ENCODE measurements at places on chromosomes 11 and 22. TPM values are rescaled to one million over a fixed set of nuclear protein-coding genes. Genes with fewer than 3 reads are reported as not detected.
A peak's percentile ranks its signal among the peaks of the same experiment; 100 is the strongest.

DNA sequence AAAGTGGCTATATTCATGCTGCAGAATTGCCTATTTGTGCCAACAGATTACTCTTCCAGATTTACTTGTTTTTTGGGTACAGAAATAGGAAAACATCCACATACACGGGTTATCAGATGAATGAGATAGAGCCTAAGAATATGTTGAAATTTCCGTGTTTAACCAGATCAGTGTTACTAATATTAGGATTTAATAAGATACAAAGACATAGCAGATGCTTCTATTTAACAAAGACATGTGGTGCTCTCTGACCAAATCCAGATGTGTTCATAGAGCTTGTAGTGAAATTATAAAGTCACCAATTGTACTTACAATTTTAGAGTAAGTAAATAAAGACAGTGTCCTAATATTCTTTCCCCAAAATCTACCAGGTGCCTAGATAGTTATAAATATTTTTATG is 208.0 kb downstream of the CASP12 start:
- no peak for DNase-seq

DNA sequence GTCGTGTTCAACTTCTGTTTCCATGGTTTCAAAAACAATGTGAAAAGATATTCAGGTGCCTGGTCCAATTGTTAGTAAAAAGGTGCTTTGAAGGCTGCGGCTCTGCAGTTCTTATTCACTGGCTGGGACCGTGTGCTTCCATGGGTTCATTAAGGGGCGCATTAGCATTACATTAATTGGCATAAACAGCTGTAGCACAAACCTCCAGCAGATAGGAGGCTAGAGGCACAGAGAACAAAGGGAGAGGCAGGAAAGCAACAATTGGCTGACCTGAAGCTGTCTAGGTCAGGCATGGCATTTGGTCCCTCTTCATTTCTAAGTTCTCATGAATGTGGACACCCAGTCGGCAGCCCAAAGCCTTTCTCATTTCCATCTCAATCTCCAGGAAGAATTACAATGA is 16.6 kb downstream of the PAK1 start:
- DNase-seq = no peak

GRCh38 chr11:34239465-34240149 is 118.2 kb downstream of the ABTB2 start:
- DNase-seq = no peak

DNA sequence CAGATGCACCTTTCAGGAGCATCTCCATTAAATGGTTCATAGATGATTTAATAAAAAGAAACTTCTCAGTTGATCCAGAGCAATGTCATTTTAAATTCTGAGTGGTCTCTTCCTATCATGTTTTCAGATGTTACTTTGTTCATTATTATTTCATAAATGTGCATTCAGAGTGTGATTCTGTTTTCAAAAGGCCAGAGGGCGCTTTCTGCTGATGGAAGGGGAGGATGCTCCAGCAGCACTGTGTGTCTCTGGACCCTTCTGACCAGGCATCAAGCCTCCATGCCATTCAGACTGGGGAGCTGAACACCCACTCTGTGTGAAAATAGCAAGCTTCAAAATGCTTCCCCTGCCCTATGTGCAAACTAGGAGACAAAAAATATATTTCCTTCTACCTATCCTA is 23.9 kb upstream of the CRTAM start:
- no peak for DNase-seq

GRCh38 chr11:68081691-68082090 is 39.5 kb downstream of the CHKA start:
- no peak for DNase-seq

DNA sequence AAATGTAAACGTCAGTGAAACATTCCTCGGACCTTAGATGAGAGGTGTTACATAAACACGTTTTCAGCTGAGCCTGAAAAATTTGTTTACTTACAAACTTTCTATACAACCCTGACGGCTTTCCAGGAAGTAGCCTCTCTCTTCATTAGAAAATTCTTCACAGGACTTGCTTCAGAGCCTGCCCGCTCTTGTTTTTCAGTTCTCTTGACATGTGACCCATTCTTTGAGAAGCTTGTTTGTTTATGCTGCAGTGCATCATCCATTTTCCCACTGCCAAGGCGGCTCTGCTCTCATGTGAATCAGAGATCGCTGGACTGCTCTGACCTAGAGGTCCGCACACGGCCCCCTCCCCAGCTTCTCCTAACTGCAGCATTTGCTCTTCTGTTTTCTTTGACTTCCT is 47.9 kb upstream of the ARHGAP42 start:
- DNase-seq = peak; percentile 55

- peak; percentile 61 for DNase-seq
These were observed 1.2 kb upstream of the TYMP start for GRCh38 chr22:50530877-50531545.

DNA sequence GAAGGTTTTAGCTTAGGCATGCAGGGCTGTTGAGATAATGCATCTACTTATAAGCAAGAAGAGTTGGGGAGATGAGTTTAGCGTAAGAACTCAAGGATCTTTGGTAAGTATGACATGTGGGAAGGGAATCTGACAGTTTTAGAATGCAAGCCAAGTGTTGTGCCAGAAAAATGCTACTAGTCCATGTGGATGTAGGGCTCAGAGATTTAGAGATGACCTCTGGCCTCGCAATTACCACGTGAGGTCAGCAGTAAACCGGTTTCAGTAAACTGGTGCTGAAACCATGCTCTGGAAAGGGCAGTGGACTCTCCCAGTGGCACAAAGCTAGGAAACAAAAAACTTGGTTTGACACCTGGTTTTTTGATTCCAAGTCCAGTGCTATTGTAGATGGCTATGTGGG is 18.9 kb downstream of the MRPL16 start:
- DNase-seq = no peak

DNA sequence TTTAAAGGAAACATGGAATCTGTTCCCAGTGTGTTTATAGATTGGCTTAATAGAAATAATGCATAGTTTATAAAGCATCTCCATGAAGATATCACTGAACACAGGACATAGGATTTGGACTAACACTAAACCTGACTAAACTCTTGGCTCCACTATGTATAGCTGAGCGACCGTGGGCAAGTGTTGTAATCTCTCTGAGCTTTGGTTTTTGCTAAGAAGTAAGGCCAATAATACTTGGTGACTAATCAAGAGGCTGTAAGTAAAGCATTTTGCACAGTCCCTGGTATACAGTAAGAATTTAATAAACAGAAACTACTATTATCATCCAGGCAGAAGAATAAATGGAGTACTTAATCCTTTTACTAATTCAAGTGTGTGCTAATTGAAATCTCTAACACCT is 125.5 kb upstream of the MTMR2 start:
- DNase-seq = no peak

DNA sequence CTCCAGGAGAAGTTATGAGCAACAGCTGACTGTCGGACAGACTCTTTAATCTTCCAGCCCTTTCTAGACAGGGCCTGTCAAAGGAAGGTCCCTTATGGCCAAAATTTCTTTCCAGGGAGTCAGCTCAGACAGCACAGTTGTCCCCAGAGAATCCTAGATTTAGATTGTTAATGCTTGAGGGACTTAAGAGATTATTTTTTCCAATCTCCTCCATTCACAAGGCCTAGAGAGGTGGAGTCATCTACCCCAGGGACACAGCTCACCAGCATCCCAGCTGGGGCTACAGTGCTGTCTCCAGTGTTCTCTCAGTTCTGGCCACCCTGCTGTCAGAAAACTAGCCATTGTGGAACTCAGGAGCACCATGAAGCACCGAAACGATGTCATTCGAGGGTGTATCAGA is 7.8 kb downstream of the DSCAML1 start:
- DNase-seq = no peak

- DNase-seq = no peak
These were observed 24.0 kb downstream of the ABTB2 start for GRCh38 chr11:34333787-34334186.

DNA sequence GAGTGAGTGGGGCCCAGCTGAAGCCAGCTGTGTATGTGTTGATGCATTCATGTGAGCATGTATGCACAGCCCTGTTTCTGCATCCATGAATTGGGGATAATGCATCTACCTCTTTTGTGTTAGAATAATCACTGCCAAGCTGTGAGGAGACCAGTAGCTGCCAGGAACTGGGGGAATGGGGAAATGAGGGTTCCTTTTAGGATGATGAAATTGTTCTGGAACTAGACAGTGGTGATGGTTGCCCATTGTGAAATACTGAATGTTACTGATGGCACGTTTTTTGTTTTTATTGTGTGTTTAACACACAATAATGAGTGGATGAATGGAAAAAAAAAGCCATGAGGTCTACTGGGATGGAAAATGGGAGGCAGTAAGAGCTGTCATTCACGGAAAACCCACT is 45.3 kb upstream of the WNT11 start:
- DNase-seq = no peak

DNA sequence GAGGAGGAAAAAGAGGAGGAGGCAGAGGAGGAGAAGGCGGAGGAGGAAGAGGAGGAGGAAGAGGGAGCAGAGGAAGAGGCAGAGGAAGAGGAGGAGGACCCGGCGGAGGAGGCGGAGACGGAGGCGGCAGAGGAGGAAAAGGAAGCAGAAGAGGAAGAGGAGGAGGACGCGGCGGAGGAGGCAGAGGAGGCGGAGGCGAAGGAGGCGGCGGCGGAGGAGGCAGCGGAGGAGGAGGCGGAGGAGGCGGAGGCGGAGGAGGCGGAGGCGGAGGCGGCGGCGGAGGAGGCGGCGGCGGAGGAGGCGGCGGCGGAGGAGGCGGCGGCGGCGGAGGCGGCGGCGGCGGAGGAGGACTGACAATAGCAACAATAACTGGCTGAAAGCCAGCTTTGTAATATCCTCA is 616.6 kb downstream of the TBC1D22A start:
- no peak for DNase-seq

DNA sequence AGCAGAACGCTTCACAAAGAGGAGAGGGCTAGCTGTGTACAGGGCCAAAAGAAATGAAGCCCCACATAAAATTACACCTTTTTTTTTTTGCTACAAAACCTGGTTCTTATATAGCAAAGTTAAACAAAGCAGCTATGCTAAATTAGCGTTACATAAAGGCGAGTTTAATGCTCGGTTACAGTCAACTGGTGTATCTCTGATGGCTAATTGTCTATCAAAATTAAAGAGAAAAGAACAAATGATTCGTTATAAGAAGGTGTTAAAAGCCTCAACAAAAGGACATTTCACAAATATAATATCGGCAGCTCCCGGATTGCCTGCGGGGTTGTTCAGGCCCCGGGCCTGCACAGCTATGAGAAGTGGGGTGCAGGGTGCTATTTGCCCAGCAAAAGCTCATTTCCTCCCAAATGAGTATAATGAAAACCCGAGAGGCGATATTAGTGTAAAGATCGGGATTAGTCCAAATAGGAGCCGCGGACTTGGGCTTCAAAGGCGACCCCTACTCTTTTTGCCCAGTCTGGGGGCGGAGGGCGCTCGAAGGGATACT is 13.3 kb upstream of the PAX6 start:
- no peak for DNase-seq

DNA sequence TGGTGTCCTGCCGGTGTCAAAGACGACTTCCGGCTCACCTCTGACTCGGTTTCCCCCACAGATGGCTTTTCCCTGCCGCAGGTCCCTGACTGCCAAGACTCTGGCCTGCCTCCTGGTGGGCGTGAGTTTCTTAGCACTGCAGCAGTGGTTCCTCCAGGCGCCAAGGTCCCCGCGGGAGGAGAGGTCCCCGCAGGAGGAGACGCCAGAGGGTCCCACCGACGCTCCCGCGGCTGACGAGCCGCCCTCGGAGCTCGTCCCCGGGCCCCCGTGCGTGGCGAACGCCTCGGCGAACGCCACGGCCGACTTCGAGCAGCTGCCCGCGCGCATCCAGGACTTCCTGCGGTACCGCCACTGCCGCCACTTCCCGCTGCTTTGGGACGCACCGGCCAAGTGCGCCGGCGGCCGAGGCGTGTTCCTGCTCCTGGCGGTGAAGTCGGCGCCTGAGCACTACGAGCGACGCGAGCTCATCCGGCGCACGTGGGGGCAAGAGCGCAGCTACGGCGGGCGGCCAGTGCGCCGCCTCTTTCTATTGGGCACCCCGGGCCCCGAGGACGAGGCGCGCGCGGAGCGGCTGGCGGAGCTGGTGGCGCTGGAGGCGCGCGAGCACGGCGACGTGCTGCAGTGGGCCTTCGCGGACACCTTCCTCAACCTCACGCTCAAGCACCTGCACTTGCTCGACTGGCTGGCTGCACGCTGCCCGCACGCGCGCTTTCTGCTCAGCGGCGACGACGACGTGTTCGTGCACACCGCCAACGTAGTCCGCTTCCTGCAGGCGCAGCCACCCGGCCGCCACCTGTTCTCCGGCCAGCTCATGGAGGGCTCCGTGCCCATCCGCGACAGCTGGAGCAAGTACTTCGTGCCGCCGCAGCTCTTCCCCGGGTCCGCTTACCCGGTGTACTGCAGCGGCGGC is 5.5 kb downstream of the B3GNT6 start:
- DNase-seq = no peak

- DNase-seq = peak; percentile 55
These were observed 40.1 kb downstream of the TRIM66 start for GRCh38 chr11:8642196-8642841.

DNA sequence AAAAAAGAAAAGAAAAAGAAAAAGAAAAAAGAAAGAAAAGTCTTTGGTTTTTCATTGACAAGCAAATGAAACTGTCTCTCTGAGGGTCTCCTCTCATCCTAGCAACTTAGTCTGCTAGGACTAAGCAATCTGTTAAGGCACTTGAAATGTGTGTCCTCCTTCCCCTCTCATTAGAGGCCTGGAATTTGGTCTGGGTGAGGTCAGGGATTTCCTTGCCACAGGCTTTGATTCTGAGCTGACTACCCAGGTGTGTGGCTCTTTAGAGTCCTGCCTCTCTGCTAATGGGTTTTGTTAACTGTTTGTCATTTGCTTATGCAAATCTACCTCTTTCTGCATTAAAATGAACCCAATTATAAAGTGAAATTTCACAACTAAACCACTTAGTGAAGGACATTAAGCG is 18.3 kb upstream of the PKNOX2 start:
- DNase-seq = no peak

DNA sequence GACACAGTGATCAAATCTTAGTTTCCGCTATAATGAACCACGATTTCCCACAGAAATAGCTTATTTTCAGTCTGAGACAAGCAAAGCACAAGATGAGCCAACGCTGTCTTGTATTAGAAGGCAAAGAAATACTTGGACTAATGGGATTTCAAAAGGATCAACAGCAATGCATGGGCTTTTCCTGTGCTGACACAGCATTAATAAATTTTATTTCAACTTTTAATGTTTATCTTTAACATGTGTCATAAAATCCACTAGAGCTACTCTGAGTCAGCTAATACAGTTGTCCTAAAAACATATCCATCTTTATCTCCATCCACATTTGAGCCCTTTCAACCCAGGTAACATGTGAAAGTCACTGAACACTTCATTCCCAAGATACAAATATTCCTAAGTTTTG is 15.5 kb upstream of the SLC25A17 start:
- DNase-seq = no peak

- DNase-seq = no peak
These were observed 25.8 kb downstream of the TNRC6B start for GRCh38 chr22:40203572-40203971.

GRCh38 chr11:64086258-64087123 is 50.8 kb downstream of the FLRT1 start:
- no peak for DNase-seq

Gene BARX2
- polyA plus RNA-seq = 0.12 TPM

Gene TESMIN
- polyA plus RNA-seq = 10.5 TPM

Gene IGSF9B
- polyA plus RNA-seq = 4.8 TPM

Gene ALDH3B2
- polyA plus RNA-seq = 1.1 TPM

Gene CNIH2
- 3.7 TPM for polyA plus RNA-seq

Gene APOBEC3F
- 11.6 TPM for polyA plus RNA-seq

Gene CFAP300
- 7.9 TPM for polyA plus RNA-seq

Gene SLC5A4
- polyA plus RNA-seq = 0.53 TPM

Gene LUZP2
- 4.1 TPM for polyA plus RNA-seq

Gene USH1C
- polyA plus RNA-seq = 0.33 TPM

Gene OR5P2
- polyA plus RNA-seq = not detected

Gene MS4A3
- 2.3 TPM for polyA plus RNA-seq
